Activated CD8-positive, alpha-beta T cell treated with anti-CD3 and anti-CD28 coated beads for 36 hours (primary cell): ENCODE measurements at places on chromosomes 5 and 9.

- DNase-seq = no peak
- H3K36me3 ChIP-seq = no peaks in the 10 kb centered on the region
- H3K27ac ChIP-seq = no peak overlapping the region
- peaks cover 3% of the 10 kb centered on the region for H3K27me3 ChIP-seq
- H3K4me3 ChIP-seq = no peak overlapping the region
- no peaks in the 10 kb centered on the region for H3K4me1 ChIP-seq
Observed at GRCh38 chr5:57362951-57363350, 119.7 kb downstream of the ACTBL2 start.

DNA sequence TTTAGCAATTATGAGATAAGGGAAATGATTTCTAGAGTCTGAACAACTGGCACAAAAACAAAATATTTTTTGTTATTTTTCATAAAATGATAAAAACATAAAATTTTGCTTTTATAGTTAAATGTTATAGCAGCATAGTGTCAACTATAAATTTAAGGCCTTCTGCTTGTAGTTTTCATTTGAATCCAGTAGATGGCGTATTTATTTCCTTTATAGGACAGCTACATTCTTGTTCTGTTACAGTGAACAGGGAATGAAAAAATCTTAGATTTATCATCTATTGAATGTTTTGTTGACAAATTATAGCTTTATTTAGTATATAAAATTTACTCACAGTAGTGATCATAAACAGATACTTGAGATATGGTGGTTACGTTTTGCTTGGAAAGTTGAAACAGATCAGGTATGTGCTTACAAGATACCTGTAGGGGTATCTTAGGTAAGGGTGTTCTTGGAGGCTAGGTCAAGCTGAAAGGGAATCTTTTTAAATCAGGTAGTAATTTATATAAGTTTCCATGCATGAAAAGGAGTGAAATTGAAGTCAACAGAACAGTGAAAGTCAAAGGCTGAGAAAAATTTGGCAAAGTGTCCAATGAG lies 239.3 kb upstream of the GRIN3A start:
- H3K4me1 ChIP-seq = no peaks in the 10 kb centered on the region
- no peak overlapping the region for H3K27ac ChIP-seq
- no peaks in the 10 kb centered on the region for H3K27me3 ChIP-seq
- H3K36me3 ChIP-seq = no peaks in the 10 kb centered on the region
- H3K4me3 ChIP-seq = no peak overlapping the region

DNA sequence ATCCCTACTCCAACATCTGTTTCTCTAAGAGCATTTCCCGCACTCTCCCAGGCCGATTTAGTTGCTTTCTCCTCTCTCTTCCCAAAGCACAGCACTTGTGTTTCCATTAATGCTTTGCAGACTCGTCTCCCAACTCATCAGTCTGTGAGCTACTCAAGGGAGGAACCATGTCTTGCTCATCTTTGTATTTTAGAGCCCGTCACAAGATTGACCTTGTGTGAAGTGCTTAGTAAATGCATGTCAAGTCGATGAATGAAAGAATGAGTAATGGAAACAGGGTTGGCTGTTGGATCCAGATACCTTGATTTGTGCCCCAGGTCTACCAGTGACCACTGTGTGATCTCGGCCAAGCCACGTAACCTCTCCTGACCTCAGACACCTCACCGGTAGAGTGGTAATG lies 99.3 kb downstream of the KLF4 start:
- H3K4me3 ChIP-seq = no peak overlapping the region
- no peaks in the 10 kb centered on the region for H3K36me3 ChIP-seq
- no peaks in the 10 kb centered on the region for H3K4me1 ChIP-seq

GRCh38 chr9:69425136-69425801 lies 100.3 kb downstream of the ENTREP1 start:
- no peak overlapping the region for H3K27ac ChIP-seq
- no peak for DNase-seq
- no peaks in the 10 kb centered on the region for H3K4me1 ChIP-seq
- no peaks in the 10 kb centered on the region for H3K36me3 ChIP-seq

DNA sequence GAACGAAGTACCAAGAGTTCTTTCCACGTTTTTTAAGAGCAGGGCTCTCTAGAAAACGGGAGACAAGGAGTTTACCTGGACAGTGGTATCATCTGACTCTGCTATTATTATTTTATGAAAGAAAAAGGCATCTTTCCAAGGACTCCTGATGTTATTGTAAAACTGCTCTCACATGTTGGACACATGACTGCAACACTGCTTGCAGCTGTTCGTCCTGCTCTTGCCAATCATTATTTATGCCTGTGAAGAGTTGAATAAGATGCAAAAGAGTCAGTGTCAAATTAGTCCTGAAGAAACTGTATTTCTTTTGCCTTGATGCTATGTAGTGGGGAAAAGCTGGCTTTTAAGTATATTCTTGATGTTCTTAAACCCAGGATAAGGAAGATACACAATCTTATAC lies 284.5 kb upstream of the PTGER4 start:
- H3K27me3 ChIP-seq = no peaks in the 10 kb centered on the region
- H3K27ac ChIP-seq = no peak overlapping the region
- H3K4me1 ChIP-seq = peaks cover 33% of the 10 kb centered on the region

GRCh38 chr9:9747787-9748186 lies 865.0 kb downstream of the PTPRD start:
- no peaks in the 10 kb centered on the region for H3K27me3 ChIP-seq
- no peak overlapping the region for H3K27ac ChIP-seq
- H3K4me1 ChIP-seq = no peaks in the 10 kb centered on the region
- DNase-seq = no peak
- H3K36me3 ChIP-seq = no peaks in the 10 kb centered on the region

GRCh38 chr5:6832994-6833393 lies 119.8 kb downstream of the TENT4A start:
- peaks cover 3% of the 10 kb centered on the region for H3K27me3 ChIP-seq
- H3K36me3 ChIP-seq = no peaks in the 10 kb centered on the region
- no peak overlapping the region for H3K4me3 ChIP-seq
- no peak overlapping the region for H3K27ac ChIP-seq
- peaks cover 31% of the 10 kb centered on the region for H3K4me1 ChIP-seq

- no peaks in the 10 kb centered on the region for H3K4me1 ChIP-seq
- H3K27ac ChIP-seq = no peak overlapping the region
- H3K4me3 ChIP-seq = no peak overlapping the region
- H3K36me3 ChIP-seq = no peaks in the 10 kb centered on the region
- no peak for DNase-seq
- peaks cover 39% of the 10 kb centered on the region for H3K27me3 ChIP-seq
Observed at GRCh38 chr5:53469946-53470687, 10.3 kb upstream of the FST start.

DNA sequence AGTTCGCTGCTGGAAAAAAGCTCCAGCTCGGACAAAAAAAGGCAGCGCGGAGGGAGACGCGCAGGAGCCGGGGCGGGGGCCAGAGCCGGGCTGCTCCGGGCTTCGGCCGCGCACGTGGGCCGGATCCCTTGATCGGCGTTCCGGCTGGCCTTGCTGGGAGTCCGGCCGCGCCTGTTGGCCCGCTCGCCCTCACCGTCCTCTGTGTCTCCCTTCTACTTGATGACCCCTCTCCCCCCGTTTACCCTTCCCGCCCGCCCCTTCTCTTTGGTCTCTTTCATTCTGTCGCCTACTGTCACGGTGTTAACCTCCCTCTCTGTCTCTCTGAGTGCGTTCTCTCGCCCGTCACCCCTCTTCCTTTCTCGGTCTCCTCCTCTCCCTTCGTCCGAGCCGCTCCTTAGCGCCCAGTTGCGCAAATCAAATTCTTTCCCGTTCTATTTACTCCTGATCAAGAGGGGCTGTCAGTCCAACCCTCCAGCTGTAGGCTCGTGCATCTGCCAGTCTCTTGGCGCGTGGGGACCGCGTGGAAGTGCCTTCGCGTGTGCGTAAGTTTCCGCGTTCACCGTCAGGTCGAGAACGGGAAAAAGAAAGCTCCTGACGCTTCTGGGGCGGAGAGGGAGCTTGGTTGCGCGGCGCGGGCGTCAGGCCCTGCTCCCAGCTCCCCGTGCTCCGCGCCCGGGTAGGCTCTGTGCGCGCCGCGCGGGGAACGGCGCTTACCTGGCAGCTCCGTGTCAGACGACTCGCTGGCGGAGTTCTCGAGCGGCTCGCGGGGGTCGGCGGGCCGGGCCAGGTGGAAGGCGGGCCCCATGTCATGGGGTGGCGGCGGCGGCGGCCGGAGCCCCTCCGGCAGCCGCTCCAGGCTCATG lies 798 bp downstream of the PITX1 start:
- peak; percentile 20 for DNase-seq
- peaks cover 33% of the 10 kb centered on the region for H3K4me1 ChIP-seq
- H3K36me3 ChIP-seq = no peaks in the 10 kb centered on the region
- peak overlapping the region; percentile 62 for H3K4me3 ChIP-seq
- H3K27me3 ChIP-seq = peaks cover 77% of the 10 kb centered on the region
- H3K27ac ChIP-seq = no peak overlapping the region
